Stimulated activated CD4-positive, alpha-beta T cell treated with anti-CD3 and anti-CD28 coated beads, Interleukin-2, amount 100 ng/mL, for 24 hours (primary cell): ENCODE measurements at places on chromosomes 6 and 20.

DNA sequence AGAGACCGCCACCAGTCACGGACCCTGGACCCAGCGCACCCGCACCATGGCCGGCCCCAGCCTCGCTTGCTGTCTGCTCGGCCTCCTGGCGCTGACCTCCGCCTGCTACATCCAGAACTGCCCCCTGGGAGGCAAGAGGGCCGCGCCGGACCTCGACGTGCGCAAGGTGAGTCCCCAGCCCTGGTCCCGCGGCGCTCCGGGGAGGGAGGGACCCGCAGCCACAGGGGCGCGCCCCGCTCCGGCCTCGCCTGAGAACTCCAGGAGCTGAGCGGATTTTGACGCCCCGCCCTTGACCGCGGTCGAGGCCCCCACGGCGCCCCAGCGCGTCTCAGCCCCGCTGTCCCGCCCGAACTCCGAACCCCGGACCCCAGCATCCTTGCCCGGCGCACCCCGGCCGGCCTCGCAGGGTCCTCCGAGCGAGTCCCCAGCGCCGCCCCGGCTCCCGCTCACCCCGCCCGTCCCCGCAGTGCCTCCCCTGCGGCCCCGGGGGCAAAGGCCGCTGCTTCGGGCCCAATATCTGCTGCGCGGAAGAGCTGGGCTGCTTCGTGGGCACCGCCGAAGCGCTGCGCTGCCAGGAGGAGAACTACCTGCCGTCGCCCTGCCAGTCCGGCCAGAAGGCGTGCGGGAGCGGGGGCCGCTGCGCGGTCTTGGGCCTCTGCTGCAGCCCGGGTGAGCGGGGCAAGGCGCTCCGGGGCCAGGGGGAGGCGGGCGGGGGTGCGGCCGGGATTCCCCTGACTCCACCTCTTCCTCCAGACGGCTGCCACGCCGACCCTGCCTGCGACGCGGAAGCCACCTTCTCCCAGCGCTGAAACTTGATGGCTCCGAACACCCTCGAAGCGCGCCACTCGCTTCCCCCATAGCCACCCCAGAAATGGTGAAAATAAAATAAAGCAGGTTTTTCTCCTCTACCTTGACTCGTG, at the start of gene OXT:
TSS of gene OXT (plus strand) at position 11 of the 920 bp plus-strand sequence. CDS start at position 47, 36 bp downstream.
- DNase-seq = peak; percentile 78

GRCh38 chr6:68778356-68779020, 143.4 kb downstream of the ADGRB3 start:
- DNase-seq = no peak

GRCh38 chr6:19723545-19723944, 113.6 kb upstream of the ID4 start:
- DNase-seq = no peak

DNA sequence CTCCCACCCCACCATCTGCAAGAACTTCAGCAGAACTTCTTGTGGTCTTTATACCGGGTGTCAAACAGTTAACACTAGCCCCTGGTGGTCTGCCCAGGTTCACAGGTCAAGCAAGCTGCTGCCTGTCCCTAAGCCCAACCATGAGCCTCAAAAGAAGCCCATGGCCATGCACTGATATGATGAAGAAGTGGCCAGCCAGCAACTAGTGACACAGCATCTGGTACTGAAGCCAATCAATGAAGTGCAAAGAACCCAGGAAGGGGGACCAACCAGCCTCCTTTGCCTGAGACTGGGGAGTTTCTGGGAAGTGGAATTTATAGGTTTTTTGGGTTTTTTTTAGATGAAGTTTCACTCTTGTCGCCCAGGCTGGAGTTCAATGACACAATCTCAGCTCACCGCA, 127.8 kb downstream of the MAFB start:
- no peak for DNase-seq

GRCh38 chr6:110897433-110897832, 22.8 kb downstream of the AMD1 start:
- no peak for DNase-seq
